ENCODE measurements at places on chromosomes 4 and X.

GRCh38 chr4:150782921-150783320, 201.0 kb downstream of the MAB21L2 start:
- DNase-seq: no peak

- DNase-seq: no peak
These were observed 322.4 kb downstream of the ARHGAP10 start for GRCh38 chr4:148054275-148054674.

GRCh38 chr4:110624398-110624780, 1.5 kb upstream of the PITX2 start:
- DNase-seq: no peak

- DNase-seq: no peak
These were observed 115.0 kb downstream of the VCX3B start for GRCh38 chrX:8579602-8580001.

DNA sequence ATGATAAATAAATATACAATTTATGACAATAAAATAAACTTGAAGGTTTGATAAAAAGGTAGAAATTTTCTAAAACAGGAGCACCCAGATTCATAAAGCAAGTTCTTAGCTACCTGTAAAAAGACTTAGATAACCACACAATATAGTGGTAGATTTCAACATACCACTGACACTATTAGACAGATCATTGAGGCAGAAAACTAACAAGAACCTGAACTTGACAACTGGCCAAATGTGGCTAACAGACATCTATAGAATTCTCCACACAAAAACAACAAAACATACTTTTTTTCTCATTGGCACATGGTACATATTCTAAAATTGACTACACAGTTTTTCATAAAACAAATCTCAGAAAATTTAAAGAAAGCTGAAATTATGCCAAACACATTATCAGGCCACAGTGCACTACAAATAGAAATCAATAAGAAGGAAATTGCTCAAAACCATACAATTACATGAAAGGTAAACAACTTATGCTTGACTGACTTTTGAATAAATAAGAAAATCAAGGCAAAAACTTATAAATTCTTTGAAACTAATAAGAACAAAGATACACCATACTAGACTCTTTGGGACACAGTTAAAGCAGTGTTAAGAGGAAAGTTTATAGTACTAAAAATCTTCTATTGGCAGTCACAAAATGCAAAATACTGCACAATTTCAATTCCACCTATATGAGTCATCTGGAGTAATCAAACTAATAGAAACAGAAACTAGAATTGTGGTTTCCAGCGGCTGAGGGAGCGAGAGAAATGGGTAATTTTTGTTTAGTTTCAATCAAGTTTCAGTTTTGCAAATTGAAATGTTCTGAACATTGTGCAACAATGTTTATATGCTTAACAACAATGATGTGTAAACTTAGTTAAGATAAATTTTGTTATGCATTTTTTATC, 925.6 kb downstream of the SH3BGRL start:
- no peak for DNase-seq

DNA sequence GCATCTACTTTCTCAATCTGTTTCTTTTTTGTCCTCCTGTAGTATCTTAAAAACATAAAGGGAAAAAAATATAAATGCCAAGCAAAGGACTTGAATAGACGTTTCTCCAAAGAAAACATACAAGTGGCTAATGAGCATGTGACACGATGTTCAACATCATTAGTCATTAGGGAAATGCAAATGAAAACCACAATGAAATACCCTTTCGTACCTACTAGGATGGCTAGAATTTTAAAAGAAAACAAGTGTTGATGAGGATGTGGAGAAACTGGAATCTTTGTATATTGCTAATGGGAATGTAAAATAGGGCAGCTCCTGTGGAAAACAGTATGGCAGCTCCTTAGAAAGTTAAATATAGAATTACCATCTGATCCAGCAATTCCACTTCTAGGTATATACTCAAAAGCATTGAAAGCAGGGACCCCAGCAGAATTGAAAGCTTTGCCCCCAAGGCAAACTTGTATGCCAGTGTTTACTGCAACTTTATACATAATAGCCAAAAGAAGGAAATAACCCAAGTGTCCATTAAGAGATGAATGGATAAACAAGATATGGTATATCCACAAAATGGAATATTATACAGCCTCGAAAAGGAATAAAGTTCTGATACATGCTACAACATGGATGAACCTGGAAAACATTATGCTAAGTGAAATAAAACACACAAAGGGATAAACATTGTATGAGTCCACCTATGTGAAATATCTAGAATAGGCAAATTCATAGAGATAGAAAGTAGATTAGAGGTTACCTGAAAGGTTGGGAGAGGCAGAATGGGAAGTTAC, 138.3 kb downstream of the SH3KBP1 start:
- no peak for DNase-seq

Measured in activated T-cell treated with anti-CD3 and anti-CD28 coated beads, Interleukin-2, amount 50 U/mL, for 24 hours (primary cell).